ENCODE measurements at places on chromosomes 2 and 18.

GRCh38 chr2:205660521-205661124 lies 21.7 kb upstream of the NRP2 start:
- no peak for DNase-seq

DNA sequence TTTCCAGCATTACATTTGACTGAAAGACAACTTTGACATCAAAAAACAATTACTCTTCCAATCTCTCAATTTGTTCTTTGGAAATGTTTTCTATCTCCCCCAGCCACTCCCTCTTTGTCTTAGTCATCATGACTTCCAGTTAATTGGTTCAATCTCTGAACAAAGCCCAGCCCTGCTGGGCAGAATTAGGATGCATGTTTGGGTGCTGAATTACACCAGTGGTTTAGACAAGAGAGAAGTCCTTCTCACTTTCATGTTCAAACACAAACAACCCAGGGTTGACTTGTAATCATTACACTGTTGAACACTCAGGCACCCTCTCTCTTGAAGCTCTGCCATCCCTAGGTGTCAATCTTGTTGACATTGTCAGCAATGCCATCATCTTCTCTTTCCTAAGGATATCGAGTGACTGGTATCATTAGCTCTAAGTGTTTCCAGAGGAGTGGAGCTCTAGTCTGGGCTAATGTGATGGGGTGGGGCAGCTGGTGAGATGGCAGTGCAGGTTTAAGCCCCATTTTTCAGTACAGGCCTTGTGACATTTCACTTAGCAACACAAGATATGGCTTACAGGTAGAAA lies 90.8 kb upstream of the MEIS1 start:
- DNase-seq: no peak

DNA sequence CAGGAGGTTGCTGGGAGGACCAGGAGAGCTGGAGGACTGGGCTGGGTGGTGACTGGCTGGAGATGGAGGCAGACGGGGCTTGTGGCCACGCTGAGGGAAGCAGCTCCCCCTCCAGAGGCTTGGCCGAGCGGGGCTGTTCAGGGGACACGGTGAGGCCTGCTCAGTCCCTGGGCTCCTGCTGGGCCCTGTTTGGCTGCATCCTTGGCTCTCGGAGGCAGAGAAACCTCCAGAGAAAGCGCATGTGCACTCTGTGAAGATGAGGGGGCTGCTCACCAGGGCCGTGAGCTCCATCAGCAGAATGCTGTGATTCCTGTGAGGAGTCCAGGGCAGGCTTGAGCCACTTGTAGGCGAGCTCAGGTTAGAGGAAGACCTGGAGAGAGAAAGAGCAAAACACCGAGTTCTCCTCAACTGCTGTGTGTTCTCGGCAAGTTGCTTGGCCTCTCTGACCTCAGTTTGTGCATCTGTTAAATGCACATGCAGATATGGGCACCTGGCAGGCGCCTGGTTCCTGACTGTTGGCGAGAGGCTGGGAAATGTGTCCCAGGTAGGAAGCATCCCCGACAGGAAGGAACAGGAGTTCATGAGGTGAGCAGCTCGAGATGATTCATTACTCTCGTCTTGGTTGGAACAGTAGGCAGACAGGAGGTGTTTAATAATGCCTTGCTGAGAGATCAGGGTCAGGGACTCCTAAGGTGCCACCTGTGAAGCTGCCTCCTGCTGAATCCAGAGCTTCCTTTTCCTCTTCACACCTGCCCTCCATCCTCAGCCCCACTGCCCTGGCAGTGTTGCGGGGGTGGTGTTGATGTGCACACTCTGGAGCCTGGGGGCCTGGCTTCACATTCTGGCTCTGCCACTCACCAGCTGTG lies 941 bp downstream of the ZAP70 start:
- DNase-seq: no peak

DNA sequence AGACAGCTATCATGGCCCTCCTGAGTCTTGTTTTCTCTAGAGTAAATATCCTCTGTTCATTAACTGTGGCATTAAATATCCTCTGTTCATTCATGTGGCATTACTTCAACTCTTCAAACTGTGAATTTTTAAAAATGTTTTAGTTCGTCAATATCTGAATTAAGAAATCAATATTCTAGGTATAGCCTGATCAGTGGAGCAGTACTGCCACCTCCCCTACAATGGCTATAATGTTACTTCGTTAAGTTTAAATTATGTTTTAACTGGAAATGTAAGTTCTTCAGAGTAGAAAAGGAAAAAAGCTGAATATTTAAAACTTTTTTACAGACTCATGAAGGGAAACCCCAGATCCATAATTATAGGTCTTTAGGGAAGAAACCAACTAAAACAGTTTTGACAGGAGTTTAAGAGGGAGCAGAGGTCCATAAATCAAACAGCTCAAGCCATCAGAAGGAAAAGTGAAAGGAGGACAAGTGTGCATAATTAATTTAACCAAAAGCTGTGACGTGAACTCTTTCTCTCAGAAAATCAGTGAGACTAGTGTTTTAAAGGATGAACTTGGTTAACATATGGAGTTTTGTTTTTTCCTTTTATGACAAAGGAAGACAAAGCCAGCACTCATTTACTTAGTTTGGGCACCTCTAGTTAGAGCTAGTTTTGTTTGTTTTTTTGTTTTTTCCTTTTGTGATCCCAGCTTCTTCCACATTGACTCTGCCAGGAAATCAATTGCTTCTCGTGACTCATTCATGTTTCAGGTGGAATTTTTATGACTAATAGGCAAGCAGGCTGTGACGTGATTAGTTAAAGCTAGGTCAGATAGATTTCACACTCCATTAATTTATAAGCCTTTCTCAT lies 44.9 kb downstream of the RBBP8 start:
- DNase-seq: no peak

- no peak for DNase-seq
Measured at GRCh38 chr18:63951302-63951705, 2.2 kb downstream of the HMSD start.

DNA sequence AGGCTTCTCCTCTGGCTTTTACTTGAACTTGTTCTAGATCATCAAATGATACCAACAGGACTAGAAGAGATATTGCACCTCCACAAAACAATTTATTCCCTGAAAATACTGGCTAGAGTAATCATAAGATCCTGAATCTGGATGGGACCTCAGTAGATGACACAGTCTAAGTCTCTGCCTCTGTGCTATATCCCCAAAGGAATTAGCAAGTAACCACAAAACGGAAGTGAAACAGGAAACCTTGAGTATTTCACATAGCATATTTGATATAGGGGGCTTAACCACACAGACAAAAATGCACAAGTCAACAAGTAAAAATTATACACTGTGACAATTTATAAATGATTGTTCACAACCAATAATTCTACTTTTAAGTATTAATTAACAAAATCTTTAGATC lies 456.9 kb upstream of the TNP1 start:
- DNase-seq: no peak

GRCh38 chr18:11372163-11372562 lies 222.8 kb upstream of the PIEZO2 start:
- DNase-seq: no peak

GRCh38 chr2:202378662-202379358 lies 2.7 kb downstream of the BMPR2 start:
- no peak for DNase-seq

DNA sequence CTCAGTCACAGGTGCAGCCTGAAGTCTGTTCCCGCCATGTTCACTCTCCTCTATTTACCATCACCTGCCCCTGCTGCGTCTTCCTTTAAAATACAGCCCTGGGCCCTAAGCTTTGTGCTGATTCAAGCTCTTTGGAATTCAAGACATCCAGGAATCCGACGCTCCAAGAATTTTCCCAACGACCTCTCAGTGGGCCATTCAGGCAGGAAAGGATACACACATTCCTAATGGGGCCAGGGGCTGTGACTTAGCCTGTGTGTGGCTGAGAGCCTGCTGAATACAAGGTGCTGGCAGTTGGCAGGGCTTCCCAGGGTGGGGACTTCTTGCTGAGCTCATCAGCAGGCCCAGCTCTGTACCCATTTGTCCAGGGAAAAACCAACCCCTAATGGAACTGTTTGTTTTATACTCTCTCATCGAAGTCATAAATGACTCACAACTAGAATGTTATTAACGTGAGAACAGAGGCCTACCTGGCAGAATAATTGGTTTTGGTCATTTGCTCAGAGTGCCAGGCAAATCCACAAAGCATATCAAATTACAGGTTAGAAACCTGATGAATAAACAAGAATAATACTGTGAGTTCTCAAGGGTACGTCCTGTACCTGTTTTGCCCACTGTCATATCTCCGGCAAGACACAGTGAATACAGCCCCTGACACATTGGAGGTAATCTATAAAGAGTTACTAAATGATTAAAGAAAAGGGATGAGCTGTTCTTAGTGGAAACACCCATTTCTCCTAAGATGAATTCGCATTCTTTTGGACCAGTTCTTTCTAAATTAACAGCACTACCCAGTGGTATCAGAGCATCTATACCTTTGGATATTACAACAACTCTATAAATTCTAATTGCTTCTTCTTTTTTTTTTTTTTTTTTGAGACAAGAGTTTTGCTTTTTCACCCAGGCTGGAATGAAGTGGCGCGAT lies 12.6 kb upstream of the KCMF1 start:
- no peak for DNase-seq

GRCh38 chr2:18961991-18962421 lies 372.6 kb upstream of the NT5C1B start:
- DNase-seq: no peak

DNA sequence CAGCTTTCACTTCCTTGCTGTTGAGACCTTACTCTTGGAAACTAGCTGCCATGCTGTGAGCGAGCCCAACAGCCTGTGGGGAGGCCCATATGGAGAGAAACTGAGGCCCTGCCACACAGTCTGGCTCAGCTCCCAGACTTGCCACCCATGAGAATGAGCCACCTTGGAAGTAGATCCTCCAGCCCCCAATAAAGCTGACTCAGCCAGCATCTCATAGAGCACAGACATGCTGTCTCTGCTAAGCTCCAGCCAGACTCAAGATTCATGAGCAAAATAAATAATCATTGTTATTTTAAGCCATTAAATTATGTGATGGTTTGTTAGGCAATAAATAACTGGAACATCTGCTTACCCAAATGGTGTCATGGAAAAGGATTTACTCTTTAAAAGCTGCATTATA lies 53.6 kb upstream of the DDX18 start:
- DNase-seq: no peak
